ENCODE measurements at places on chromosomes 11 and 22.

- DNase-seq, result no peak
Observed at GRCh38 chr22:27937453-27937852, 18.4 kb upstream of the PITPNB start.

DNA sequence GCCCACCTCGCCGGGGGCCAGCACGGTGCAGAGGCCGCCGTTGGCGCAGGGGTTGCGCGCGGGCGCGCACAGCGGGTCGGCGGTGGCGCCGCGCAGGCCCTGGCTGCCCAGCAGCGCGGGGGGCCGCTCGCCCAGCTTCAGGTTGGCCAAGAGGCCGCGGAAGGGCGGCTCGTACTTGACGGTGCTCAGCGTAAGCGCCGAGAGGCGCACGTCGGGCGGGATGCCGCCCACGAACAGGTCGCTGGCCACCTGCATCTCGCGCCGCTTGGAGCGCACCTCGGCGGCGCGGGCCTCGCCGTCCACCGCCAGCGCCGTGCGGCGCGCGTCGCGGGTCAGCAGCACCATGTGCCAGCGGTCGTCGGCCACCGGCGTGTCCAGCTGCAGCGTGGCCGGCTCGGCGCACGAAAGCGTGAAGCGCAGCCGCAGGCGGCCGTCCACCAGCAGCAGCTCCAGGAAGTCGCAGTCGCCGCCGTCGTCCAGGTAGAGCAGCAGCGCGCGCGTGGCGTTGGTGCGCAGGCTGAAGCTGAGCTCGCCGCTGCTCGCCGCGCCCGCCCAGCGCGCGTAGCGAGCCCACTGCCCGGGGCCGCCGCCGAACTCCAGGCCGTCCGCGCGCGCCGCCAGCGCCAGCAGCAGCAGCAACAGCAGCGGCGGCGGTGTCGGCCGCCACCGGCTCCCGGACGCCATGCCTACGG, 9.8 kb downstream of the NRXN2 start:
- DNase-seq, result no peak

DNA sequence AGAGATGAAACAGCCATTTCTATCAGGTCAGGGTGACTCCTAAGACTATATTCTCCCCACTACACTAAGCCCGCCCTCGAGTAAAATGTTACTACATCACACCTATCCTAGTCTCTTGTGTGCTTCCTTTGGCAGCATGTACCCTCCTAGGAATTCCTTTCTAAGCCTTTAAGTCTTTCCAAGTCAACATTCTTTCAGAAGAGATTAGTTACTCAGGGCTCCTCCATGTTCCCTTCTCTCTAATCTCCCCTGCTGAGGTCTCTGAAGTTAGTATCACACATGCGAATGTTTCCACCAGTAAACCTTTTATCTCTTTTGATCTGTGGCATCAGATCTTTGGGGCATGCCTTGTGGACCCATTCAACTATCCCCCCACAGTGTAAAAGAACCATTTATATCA, 873.7 kb upstream of the FAT3 start:
- no peak for DNase-seq

DNA sequence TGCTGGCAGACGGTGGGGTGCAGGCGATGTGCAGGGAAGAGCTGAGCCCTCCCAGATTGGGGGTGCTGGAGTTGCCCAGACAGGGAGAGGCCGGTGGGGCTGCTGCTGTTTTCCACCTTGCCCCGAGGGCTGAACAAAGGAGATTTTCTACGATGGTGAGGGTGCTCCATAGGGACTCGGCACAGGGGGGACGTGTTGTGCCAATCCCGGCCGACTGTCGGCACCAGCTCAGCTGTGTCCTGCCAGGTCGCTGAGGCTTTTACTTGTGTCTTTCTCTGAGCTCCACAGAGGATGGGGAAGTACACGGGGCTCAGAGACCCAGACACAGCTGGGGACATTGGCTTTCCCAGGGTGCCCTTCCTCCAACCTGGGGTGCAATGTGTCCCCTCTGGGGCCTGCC, 816.8 kb downstream of the BRD1 start:
- DNase-seq, result no peak

DNA sequence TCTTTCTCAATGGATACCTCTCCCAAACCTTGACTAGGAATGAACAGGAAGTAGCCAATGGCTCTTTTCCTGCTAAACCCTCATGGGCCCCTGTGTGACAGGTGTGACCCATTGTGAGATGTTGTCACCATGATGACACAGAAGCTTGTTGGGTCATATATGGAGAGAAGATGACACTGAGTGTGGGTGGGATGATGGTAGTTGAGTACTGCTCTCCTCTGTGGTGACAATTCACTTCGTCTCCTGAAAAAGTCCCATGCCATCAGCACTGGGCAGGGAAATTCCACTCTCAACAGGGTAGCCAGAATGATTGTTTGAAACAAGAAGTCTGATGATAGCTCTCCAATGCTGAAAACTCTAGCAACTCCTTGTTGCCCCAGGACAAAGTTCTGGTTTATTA, 94.0 kb upstream of the SEZ6L start:
- DNase-seq, result no peak

DNA sequence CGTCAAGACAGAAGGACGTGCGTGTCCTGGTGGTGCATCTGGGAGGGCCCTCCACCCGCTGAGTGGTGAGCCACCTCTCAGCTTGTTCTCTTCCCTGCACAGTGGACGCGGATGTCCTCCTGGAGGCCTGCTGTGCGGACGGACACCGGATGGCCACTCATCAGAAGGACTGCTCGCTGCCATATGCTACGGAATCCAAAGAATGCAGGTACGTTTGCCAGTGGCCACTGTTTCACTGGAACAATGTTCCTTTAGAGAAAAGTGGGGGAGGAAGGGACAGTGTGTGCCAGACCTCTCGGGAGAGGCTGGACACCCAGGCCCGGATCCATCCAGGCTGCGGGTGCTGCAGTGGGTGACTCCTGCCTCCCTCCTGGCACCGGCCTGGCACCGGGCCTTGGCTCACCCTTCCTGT, 15.9 kb downstream of the FBLN1 start:
- DNase-seq, result no peak

DNA sequence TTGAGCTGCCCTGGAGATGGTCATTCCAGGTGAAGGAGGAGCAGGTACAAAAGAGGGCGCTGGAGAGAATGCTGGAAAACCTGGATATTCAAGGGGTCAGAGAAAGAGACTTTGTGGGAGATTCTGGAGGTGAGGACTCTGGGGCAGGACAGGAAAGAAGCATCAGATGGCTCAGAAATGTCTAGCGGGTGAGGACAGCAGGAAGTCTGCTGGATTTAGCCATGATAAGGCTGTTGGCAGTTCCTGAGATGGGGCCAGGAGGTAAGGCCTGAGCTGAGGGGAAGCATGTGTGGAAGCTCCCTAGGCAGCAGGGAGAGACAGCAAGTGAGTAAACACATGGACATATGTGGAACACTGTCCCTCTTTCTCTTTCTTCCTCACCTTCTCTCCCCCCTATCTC, 1.5 kb downstream of the UPB1 start:
- DNase-seq, result no peak

GRCh38 chr22:43012390-43012789, 2.6 kb downstream of the PACSIN2 start:
- no peak for DNase-seq

DNA sequence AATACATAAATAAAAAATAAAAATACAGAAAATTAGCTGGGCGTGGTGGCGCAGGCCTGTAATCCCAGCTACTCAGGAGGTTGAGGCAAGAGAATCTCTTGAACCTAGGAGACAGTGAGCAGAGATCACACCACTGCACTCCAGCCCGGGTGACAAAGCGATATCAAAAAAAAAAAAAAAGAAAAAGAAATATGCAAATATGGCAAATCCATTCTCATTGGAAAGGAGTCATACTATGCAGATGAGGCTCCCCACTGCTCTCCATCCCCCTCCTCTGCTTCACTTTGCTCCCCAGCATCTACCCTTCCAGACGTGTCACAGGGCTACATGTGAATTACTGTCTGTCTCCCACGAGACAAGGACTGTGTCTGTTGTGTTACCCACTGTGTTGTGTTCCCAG, 36.3 kb upstream of the PDGFB start:
- no peak for DNase-seq

GRCh38 chr11:64255135-64256128, 4.1 kb downstream of the PLCB3 start:
- DNase-seq, result no peak

DNA sequence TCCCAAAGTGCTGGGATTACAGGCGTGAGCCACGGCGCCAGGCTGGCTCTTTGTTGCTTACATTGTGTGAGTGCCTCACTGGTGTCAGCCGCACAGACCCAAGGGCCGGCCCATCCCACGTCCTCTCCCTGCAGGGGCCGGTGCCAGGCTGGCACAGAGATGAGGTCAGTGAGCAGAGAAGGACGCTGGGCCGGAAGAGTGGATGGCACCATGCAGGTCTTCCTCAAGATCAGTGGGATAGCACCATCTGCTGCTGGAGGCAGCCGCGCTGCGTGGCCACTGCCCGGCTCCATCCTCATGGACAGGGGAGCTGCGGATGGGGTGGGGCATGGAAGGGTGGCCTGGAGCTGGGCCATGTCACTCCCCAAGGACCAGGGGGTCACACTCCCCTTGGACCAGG, 22.0 kb upstream of the FGF4 start:
- no peak for DNase-seq

- DNase-seq, result no peak
Observed at GRCh38 chr22:48976556-48977535, 850.8 kb downstream of the BRD1 start.

DNA sequence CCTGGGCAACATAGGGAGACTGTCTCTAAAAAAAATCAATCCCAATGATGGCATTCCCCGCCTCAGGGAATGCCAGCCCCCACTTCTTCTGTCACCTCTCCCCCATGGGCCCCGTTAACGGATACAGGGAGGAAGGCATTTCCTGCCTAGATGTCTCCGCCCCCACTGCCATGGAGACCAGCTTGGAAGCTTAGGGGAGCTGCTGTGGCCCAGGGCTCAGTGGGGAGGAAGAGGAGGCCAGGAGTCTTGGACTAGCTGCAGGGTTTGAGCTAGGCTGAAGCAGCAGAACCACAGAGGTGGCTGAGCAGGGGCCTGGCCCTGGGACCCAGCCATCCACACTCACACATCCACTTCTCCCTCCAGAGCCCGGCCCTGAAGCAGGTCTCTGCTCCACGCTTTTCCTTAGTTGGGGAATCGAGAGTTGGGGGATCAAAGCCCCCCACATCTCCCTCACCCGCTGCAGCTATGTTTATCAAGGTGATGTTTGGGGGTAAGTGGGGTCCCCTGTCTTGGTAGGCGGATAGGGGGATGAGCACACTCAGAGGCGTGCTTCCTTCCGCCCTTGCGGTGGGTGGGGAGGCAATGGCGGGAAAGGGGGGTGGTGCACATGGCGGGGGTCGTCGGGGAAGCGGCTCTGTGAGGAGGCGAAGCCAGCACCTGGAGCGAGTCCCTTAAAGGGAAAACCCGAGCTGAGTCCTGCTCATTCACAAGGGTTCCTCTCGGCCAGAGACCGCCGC, at the start of gene C22orf15:
TSS of gene C22orf15 (plus strand) at position 149 of the 737 bp plus-strand sequence. CDS start at position 466, 317 bp downstream.
- DNase-seq, result no peak

GRCh38 chr11:78221396-78222315, 32.9 kb downstream of the USP35 start:
- DNase-seq, result no peak

DNA sequence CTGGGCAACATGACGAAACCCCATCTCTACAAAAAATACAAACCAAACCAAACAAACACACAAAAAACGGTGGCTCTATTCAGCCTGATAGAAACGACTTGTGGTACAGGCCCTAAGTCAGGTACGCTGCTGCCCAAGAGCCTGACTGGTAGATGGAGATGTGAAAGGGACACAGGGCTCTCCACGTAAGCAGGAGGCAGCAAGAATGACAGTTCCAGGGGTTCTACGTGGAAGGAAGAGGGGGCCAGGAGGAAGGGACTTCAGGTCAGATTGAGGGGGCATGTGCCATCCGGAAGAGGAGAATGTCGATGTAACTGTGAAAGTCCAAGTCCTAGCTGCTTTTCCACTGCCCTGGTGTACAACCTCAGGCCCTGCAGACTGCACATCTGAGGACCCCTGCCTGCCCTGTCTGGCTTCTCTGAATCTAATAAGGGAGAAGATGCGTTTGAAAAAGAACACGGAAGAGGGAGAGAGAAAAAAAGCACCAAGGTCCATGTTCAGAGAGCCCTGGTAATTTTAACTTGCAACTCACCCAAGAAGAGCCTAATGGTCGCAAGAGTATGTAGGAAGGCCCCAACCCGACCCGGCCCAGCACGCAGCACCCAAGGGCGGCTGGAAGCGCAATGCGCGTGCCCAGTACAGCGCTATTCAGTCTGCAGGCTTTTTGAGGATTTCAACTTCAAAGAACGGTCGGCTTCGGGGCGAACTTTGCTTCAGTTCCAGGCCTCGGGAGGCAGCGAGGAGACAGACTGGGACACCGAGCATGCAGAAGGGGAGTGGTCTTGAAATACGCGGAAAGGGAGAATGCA, 909 bp upstream of the ZNRD2 start:
- peak; percentile 59 for DNase-seq

- no peak for DNase-seq
Observed at GRCh38 chr11:64198511-64198910, 8.0 kb upstream of the FERMT3 start.

DNA sequence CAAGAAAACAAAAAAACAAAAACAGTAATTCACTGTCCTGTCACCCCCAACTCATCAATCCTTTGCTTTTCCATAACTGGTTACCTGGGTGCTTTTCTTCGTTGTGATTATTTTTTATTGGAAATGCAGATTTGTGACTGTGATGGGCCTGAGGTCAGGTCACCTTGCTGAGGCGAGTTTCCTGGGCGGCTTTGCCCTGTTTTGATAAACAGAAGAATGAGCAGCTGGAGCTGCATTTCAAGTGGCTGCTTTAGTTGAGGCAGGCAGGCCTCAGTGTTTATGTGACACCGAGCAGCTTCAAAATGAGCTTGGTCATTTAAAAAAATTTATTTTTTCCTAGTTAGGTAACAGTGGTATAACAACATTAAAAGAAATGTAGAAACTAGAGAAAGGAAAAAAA, 22.2 kb downstream of the PTPRJ start:
- no peak for DNase-seq

GRCh38 chr11:87961606-87962005, 213.6 kb downstream of the RAB38 start:
- no peak for DNase-seq

DNA sequence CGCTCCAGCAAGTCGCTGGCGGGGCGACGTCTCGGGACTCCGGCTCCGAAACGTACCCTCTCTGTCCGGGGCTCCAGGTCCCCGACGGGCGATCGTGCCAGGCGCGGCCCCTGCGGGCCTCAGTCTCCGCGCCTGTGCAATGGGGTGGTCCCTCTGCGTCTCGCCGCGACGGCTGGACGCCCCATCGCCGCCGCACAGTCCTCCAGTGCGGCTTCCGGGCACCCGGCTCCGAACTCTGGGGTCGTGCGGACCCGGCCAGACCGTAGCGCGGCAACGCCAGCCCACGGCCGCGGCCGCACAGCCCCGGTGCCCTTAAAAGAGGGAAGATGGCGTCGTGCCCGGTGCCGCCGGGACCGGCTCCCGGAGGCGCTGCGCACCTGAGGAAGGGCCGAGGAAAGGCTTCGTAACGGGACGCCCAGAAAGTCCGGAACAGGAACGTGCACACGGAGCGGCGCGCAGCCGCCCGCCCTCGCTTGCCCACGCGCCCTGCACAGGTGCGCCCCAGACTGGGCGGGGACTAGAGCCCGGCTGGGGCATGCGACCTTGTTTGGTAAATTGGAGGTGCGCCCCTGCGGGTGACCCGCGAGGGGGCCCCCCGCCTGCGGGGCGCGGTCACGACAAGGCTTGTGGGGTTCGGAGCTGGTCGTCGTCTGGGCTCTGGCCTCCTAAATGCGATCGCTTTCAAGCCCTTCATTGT, 525 bp downstream of the BIK start:
- no peak for DNase-seq

Data from activated gamma-delta T cell (primary cell).